ENCODE measurements at places on chromosomes 6 and 20.

DNA sequence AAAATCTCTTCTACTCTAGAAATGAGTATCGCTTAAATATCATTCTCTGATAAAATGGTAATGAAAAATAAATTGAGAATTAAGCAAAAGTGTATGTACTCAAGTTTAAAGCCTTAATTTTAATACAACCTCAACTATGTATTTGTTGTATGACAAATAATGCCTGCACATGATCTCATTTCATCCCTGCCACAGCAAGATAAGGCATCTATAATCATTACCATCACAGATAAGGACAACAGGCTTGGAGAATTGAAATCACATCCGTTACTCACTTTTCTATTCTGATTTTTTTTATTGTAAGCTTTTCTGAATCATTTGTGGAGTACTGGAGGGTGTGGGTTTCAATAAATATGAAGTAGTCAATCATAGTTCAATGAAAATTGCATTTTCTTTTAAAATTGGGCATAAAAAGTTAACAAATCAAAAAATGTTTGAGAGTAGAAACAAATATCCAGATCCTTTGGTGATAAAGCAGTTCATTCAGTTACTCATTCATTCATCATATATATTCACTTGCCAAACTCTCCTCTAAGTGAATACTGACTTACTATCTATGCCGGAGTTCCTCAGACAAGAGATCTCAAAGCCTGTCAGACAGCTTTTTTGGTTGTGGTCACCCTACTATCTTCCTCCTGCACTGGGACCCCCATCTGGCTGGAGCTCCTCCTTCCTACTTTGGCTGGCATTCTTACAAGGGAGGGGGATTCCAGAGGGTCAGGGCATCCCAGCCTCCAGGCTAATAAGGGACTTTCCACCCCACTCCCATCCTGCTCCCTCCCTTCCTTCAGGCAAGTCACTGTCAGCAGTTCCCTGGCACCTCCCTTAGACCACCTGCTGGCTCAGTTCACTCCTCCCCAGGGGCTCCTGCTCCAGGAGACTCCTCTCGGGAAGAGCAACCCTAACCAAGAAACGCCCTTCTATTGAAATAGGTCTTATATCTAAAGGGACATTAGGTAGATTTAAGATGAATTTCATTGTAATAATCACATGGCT is 118.6 kb downstream of the OGFRL1 start:
- DNase-seq = no peak

DNA sequence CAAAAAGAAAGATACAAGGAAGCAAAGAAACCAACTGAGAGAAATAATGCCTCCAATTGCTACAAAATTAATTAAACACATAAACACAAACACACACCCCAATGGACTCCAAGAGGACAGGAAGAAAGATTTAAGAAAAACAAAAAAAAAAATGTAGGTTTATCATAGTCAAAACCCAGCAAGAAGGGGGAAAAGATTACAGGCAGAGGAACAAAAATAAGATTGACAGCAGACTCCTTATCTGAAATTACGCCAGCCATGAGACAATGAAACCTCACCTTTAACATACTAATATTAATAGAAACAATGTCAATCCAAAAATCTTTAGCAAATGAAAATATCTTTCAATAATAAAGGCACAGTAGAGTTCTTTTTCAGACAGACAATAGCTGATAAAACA is 155.8 kb downstream of the RNGTT start:
- DNase-seq = no peak

DNA sequence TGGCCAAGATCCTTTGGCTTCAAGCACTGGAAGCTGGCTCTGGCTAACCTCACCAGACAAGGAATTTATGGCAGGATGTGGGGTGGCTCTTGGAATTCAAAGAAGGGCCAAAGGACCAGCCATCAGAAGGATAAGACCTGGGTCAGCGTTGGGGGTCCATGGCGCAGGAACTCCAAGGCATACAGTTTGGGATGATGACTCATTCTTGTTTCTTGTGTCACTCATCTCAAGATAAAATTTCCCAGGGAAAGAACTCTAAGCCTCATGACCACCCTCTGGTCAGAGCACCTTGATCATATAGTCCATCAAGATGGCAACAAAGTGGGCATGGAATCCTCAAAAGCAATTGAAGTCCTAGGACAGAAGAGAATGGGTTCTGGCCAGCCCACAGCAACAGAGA is 4.8 kb downstream of the ZBTB9 start:
- DNase-seq = no peak

DNA sequence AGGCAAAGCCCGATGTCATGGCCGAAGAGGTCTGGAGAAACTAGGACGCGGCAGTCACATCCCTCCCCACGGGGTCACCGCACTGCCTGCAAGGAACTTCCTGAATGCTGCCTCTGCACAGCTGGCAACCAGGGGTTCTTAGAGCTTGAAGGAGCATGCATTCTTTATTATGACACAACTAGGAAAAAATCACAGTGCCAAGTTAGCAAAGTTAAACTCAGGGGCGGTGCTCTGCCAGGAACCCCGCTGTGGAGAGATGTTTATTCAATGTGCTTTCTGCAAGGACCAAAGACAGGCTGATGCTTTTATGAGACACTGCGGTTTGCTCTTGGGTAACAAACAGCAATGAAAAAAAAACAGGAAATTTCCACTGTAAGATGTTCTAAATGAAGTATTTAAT is 287.3 kb upstream of the FOXQ1 start:
- DNase-seq = no peak

GRCh38 chr6:18070486-18070885 is 52.0 kb downstream of the NHLRC1 start:
- DNase-seq = no peak

DNA sequence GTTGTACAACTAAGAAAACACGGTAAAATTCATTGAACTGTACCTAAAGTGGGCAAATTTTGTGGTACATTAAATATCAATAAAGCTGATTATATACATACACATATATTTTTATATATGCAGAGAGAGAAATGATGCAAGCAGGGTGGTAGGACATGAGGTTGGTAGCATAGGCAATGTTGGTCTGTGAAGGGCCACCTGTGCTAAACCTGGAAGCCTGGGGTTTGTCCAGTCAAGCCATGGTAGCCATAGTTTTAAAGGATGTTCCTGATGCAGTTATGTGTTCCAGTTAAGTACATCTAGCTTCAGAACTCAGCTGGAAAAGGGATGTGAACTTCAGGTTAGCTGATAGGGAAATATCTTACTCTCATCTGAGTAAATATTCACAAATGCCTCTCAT is 60.1 kb downstream of the TRIM38 start:
- no peak for DNase-seq

- no peak for DNase-seq
These were observed 117.8 kb downstream of the ZDHHC14 start for GRCh38 chr6:157498817-157499216.

- DNase-seq = no peak
These were observed 2.8 kb upstream of the RNF24 start for GRCh38 chr20:4018023-4018748.

GRCh38 chr20:4490606-4491280 is 231.0 kb upstream of the PRND start:
- DNase-seq = no peak

DNA sequence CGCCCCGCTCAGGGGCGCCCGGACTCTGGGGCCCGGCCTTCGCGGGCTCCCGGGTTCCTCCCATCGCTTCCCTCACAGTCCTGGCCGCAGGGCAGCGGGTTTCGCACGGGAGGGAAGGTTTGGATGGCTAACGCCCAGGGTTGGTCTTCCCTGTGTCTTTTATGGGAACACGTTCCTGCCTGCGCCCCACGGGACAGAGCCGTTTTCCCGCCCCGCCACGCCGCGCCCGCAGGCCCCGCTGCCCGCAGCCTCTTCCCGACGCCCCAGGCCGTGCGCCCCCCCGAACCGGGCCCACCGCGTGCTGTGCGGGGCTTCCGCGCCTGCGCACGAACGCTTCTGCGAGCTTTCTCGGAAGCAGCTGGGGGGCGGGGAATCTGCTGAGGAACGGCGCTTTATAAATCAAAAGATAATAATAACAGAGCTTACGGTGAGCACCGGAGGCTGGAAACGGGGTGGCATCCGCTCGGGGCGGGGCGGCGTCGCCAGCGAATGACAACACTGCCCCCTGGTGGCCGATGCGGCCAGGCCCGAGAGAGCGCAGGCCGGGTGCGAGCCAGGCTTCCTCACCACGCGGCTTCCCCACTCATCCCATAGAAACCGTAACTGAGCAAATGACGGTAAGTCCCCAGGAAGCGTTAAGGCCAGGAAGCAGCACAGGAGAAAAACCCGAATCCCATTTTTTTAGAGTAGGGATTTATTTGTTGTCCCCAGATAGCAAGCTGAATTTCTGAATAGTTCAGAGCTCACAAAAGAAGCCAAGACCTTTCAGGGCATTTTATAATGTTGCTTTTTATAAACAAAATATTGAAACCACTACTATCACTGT is 116.4 kb downstream of the MYLK4 start:
- DNase-seq = peak; percentile 46

- no peak for DNase-seq
These were observed 304.0 kb downstream of the TSHZ2 start for GRCh38 chr20:53276143-53276542.

DNA sequence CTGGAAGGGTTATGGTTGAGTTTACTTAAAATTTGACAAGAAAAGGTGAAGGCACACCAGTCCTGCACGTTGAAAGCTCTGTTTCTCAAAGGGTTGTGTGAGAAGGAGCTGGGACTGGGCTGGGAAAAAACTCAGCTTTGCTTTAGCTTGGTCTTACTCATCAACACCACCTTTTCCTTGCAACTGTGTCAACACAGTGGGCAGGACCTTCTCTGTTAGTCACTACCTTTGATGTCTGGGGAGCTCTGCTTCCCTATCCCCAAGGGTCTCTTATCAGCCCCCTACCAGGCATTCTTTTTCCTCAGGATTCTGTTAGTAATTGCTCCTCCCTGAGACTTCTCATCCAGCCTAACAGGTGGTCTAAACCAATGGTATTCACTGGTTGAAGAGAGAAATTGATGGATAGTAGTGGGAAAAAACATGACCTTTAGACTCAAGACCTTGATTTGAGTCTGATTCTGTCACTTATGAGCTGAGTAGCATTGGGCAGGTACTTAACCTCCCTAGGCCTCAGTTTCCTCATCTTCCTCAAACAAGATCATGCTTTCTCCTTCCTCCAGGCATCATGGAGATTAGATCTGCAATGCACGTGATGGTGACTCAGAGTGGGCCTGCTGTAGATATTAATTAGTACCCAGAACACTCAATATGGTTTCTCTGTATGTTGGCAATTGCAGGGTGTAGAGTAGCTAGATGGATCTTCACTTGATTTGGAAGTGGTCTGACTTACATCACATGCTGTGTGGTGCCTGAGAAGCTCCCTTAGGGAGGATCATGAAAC is 17.2 kb upstream of the FOXA2 start:
- no peak for DNase-seq

DNA sequence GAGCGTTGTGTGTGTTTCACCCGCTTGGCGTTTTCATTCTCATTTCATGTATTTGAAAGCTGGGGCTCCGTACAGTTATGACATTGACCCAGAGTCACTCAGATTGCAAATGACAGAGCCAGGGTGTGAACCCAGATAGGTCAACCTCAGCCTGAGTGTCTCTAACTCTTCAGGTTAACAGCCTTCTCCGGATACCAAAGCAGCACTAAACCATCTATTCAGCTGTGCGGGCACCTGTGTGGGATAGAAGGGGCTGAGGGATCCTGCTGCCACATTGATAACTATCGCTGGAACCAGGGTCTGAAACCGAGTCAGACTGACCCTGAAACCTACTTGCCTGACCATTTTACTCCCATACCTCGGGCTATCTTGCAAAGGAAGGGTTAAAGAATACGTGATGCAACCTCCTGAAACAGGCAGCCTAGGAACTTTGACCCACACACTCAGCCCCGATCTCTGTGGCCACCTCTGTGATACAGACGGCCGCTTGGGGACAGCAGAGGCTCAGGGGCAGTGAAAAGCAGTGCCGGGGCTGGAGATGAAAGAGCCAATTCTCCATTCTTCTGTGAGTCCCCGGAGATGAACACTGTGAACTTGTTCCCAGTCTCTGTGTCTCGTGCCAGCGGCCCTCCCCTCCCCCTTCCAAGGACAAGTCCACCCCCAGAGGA is 233.5 kb upstream of the QKI start:
- DNase-seq = no peak

DNA sequence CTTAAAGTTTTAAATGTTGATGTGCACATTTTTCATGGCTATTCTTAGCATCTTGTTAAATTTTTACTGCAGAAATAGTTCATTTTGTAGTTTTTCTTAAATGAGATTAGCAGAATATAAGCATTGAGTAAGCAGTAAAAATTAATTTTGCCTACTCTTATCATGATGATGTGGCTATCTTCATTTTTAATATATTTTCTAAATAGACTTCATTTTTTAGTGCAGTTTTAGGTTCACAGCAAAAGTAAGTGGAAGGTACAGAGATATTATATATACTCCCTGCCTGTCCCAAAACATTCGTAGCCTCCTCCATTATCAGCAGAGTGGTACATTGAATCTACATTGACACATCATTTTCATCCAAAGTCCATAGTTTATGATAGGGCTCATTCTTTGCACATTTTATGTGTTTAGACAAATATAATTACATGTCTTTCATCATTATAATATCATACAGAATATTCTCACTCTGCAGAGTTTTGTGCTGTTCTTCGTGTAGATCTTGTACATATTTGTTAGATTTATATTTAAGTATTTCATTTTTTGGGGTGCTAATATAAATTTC is 13.7 kb downstream of the STXBP5 start:
- DNase-seq = no peak

DNA sequence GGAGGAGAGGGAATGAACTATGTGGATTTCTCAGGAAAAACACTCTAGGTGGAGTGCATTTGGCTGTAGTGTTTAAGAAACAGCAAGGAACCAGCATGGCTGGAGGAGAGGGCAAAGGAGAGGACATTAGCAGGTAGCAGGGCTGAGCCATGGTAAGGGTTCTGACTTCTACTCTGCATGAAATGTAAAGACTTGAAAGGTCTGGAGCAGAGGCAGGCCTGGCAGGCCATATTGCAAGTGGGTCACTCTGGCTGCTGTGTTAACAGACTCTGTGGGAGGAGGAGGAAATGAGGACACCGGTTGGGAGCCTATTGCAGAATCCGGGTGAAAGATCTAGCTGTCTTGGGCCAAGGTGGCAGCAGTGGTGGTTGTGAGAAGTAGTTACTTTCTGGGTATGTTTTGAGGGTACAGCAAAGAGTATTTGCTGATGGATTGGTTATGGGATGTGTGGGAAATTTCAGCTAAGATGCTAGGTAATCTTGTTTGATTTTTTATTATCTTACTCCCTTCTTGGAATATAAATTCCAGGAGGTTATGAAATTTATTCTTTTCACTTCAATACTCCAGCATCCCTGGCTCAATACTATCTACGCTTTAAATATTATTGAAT is 115.9 kb upstream of the BCLAF1 start:
- no peak for DNase-seq

DNA sequence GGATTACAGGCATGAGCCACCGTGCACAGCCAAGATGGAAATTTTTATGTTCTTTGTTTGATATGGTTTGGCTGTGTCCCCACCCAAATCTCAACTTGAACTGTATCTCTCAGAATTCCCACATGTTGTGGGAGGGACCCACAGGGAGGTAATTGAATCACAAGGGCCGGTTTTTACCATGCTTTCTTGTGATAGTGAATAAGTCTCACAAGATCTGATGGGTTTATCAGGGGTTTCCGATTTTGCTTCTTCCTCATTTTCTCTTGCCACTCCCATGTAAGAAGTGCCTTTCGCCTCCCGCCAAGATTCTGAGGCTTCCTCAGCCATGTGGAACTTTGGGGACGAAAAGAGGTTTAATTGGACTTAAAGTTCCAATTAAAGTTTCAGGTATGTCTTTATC is 14.6 kb downstream of the EEF1A1 start:
- DNase-seq = no peak

Data from stimulated activated CD4-positive, alpha-beta T cell treated with anti-CD3 and anti-CD28 coated beads, TNF-alpha, amount 100 ng/mL, for 1 hour (primary cell).